ENCODE measurements at places on chromosomes 3 and 15.

DNA sequence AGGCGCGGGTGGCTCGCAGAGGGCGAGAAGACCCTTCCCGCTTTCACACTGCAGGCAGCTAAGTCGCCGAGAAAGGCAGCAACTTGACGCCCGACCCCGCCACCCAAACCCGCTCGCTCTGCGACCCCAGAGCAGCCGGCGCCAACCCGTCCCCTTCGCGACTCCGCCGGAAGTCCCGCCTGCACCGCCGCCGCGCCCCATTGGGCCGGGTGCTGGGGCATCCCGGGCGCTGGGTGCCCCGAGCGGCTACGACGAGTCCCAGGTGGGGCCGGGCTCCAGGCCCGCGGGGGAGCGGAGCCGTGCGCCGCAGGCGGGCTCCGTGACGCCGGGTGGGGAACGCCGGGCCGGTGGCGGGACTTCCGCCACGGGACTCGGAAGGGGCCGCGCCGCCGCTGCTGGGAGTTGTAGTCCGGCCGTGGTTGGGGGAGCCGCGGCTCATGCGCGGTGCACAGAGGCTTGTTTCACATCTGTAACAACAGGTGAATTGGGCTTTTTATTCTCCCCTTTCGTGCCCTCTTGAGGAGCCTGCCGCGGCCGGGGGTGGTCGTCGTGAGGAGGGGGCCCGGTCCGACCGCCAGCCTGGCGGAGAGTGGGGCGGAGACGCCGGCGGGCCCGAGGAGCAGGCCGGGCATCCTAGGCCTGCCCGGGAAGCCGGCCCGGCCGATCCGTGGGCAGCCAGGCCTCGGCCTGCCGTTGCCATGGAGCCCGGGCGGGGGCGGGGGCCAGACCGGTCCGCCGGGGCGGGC is at the start of gene DHX30:
Gene DHX30 (plus strand): TSS at position 405 of the 746 bp plus-strand sequence. CDS start 7,546 bp downstream, outside the sequence.
- DNase-seq: no peak

- no peak for DNase-seq
Observed at GRCh38 chr15:52737720-52738119, 52.4 kb downstream of the ONECUT1 start.

DNA sequence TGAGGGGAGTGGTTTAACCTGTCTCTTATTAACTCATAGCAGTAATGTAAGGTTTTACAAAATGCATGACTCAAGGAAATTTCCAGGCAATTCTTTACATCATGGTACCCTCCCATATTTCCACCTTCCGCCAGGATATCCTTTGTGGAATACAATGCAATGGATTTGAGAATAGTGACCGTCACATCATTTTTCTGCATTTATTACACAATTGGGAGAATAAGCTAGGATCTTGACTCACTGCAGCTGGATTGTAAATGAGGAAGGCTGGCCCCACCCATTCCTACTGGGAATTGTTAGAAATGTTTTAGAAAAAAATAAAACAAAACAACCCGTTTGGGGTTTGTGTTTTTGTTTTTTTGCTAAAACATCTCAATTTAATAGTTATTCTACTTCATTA is 97.4 kb downstream of the IMPG2 start:
- DNase-seq: no peak

- no peak for DNase-seq
Observed at GRCh38 chr3:16692486-16693344, 87.5 kb upstream of the DAZL start.

- no peak for DNase-seq
Observed at GRCh38 chr15:39792844-39793335, 10.2 kb upstream of the FSIP1 start.

DNA sequence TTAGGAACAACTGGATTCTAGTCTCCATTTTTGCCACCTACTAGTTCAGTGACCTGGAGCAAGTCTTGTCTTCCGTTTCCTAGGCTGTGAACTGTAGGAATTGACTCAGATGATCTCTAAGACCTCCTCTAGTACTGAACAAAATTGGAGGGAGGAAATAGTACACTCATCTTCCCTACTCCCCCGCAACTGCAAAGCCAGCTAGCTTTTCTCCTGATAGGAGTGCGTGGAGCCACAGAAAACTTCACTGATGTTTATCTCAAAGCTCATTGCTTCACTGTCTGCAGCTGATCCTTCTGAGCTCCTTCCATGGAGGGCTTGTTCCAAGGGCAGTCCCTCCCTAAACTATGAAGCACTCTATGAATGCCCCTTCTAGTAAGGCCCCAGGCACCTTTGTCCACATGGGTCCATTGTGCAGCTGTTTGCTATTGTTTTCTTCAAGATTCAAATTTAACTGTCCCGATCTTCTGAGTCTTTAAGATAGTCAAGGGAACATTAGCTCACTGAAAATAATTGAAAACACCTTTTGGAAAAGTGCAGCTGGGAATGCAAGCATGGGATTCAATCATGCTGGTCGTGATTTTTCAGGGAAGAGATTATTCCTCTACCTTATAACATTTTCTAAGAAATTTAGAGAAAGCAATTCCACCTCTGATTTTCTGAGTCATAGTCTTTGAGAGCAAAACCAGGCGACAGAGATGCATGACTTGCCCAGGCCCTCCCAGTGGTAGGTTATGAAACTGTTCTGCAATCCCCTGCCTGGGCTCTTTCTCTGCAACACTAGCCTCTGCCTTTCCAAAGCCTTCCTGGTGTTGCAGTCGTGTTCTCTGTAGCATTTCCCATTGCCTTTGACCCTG is 24.3 kb downstream of the FILIP1L start:
- no peak for DNase-seq

GRCh38 chr3:187343670-187344069 is 24.5 kb upstream of the RTP4 start:
- DNase-seq: no peak

DNA sequence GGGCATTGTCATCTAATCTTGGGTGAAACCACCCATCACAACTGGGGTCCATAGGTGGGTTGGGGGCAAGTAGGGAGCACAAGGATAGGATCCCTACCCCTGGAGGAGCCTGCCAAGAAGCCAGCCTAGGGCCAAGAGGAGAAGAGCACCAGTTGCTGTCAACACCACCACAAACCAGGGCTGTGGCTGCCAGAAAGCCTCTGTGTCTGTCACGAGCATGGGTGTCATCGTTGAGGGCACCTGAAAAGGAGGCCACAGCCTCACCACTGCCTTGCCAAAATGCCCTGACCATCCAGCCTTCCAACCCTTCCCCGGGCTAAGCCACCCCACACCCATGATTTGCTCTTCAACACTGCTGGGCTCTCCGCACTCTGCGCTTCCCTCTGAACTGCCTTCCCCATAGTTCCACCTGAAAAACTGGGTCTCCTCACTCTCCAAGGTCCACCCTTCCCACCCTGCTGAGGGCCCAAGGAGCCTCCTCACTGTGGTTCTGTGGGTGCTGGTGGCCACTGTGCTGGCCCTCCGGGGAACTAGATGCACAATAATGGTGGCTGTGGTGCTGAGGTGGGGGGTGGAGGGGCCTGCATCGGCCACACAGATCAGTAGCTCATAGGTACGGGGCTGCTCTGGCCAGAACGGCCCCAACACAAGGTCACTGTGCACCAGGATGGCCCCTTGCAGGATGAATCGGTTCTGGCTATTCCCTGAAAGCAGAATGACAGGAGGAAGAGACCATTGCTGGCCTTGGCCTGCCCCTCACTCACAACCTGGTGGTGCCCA is 6.2 kb upstream of the IP6K1 start:
- DNase-seq: no peak

DNA sequence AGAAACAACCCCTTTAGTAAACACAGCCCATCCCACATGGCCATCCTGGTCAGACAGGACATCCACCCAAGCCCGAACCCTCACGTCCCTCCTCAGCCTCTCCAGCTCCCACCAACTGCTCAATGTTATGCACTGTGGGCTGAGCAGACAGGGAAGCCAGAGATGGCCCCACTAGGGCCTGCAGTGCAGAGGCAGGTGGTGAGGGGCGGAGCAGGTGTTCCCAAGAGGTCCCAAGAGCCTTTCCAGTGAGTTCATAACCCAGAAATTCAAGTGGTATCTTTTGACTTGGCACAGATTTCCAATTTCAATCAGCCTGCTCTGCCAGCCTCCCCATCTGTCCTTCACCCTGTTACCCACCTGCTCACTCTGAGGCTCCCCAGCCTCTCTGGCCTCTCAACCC is 130.3 kb downstream of the LIPC start:
- no peak for DNase-seq

GRCh38 chr15:65076486-65077290 is at the start of gene KBTBD13:
Gene KBTBD13 (plus strand): TSS chr15:65076746. CDS start chr15:65076816, 70 bp downstream.
- DNase-seq: no peak

DNA sequence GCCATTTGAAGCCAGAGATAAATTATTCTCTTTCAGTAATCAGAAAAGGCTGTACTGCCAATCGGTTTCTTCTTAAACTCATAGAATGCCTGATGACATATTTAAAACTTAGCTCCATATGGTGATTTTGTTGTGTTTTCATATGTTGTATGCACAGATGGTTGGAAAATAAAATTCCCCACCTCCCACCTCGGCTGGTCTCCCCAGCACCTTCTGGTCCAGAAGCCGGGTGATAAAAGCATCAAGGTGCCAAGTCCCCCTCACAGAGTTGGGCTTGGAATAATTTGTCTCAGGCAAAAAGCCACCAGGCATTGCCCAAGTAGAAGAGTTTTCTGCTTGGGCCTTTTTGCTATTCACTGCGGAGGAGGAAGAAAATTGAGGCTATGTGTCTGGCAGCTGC is 18.4 kb downstream of the LARS2 start:
- DNase-seq: no peak

DNA sequence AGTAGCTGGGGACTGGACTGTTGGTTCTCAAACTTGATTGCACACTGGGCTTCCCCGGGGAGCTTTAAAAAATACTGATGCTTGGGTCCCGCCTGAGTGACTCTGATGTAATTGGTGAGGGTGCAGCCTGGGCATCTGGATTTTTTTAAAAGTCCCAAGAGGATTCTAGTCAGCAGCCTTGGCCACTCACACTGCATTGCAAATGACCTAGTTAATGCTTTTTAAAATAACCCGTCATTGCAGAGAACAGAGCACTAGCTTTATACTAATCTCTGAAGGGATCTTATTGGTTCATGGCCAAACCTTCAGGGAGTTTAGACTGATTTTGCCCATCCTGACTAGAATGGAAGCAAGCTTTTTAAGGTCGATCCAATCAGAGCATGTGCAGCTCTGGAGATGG is 310.6 kb upstream of the PROK2 start:
- no peak for DNase-seq

GRCh38 chr3:50853936-50854335 is 179.2 kb downstream of the DOCK3 start:
- no peak for DNase-seq

DNA sequence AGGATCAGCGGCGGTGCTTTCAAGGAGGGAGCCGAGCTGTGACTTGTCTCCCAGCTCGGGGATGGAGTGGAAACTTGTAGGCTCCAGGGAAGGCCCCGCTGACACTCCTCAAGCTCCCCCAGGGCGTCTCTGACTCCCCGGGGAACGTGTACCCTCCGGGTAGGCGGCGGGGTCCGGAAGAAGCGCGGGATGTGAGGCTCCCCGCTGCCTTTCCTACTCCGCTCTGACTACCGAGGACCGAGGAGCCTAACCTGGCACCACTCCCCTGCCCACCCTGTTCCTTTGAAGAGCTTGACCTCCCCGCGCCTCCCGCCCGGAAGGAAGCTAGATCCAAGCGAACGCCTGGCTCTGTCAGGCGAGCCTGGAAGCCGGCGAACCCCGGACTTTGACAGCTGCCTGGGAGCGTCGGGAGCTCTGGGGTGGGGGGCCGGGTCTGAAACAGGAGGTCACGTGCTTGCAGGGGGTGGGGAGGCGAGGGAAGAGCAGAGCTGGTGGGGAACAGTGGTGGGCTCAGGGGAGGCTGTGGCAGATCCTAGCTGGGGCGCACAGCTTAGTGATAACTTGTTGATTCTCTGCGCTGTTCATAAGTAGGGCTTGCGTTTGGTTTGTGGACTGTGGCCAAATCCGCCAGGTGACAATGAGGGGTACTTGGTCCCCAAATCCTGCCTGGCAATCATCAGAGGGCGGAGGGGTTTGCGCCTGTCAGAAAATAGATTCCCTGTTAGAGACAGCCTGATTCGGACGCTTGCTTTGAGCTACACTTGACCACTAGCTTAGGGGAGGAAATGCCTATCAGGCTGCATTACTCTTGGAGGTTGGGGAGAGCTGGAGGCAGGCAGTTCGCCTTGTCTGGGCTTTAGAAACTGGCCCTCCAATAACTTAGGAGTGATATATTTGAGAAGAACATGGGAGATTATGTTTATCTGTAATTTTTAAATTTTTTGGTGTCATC is 1.2 kb downstream of the CLSTN2 start:
- DNase-seq: no peak

DNA sequence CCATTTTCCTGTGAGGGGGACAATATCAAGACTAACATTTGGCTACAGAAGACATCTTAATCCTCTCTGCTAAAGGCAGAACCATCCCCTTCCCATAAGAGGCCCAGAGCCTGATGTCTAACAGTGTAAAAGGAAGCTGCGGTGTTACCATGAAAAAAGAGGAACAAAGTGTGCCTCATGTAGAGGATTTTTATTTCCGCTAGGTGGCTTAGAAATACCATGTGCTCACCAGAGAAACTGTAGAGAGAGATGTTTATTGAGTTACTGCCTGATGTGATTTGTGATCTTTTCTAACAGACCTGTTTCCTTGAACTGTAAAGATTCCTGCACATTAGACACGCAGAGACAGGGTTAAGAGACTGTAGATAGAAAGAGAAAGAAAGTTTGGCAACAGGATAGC is 22.0 kb downstream of the OR5H15 start:
- DNase-seq: no peak

- peak; percentile 52 for DNase-seq
Observed at GRCh38 chr3:42061713-42062380, 29.3 kb upstream of the TRAK1 start.

DNA sequence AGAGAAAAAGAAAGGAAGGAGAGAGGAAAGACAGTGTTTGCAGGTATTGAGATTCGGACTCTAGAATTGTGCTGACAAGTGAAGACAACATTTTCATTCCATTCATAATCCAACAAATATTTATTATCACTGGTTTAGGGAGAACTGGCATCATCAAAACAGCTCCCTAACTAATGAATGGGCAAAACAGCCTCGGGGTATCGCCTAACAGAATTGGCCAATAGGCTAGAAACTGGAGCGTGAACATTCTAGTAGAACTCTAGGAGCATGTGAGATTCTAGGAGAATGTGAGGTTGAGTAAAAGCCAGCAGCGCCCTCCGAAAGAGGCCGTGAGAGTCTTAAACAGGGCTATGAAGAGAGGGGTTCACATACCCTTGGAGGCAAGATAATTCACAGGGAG is 221.8 kb upstream of the WNT5A start:
- DNase-seq: no peak

DNA sequence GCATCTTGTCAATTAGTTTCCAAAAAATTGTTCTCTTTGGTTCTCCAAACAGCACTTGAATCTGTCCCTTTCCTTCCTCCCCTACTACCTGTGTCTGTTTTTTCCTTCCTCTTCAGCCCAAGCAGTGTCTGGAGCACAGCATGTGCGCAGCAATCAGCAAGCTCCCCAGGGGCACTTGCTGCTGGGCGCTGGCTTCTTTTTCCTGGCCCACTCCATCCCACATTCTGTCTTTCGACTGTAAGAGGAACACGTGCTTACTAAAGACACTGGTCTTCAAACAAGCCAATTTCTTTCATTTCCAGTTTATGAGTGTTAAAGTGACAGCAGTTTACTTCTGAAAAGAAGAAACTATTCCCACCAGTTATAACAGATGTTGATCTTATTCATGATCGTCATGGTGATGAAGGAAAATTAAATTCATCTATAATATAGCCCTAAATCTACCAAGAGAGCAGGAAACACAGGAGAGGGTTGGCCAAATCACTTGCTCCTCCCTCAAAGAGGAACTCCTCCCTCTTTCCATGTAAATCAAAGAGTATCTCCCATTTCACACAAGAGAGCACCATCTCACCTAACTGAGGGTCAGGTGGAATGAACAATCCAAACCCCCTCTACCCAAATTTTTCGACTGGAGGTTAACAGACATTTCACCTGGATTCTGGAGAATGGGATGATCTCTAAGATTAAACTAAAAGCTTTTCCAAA is 115.4 kb downstream of the IGF2BP2 start:
- no peak for DNase-seq
